ENCODE measurements at places on chromosomes 6 and 20.

DNA sequence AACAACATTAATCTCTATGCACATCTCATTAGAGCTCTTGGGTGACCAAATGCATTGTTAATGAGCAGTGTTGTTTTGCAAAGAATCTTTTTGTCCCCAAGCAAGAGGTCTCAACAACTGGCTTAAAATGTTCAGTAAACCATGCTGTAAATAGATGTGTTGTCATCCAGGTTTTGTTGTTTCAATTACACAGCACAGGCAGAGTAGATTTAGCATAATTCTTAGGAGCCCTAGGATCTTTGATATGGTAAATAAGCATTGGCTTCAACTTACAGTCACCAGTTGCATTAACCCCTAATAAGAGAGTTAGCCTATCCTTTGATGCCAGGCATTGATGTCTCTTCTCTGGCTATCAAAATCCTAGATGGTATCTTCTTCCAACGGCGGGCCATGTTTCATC lies 23.3 kb downstream of the NUP153 start:
- DNase-seq: no peak

DNA sequence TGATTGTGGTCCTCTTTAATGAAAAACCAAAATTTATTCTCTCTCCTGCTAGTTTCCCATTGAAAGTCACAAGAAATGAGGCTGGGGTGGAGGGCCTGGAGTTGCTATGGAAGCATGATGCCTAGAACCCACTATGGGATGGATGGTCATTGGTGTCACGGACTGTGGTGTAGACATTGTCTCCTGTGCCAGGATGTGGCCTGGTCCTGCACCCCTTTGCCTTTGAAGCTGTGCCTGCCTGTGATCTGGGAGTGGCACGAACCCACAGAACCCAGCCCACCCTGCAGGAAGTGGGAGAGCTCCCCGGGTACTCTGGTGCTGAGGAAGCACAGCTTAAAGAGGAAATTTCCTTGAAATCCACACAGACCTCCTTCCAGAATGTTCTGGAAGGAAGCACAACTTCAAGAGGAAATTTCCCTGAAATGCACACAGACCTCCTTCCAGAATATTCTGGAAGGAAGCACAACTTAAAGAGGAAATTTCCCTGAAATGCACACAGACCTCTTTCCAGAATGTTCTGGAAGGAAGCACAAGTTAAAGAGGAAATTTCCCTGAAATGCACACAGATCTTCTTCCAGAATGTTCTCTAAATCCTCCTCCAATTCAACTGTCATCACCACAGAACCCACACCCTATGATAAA lies 105.6 kb downstream of the CDH26 start:
- DNase-seq: no peak

DNA sequence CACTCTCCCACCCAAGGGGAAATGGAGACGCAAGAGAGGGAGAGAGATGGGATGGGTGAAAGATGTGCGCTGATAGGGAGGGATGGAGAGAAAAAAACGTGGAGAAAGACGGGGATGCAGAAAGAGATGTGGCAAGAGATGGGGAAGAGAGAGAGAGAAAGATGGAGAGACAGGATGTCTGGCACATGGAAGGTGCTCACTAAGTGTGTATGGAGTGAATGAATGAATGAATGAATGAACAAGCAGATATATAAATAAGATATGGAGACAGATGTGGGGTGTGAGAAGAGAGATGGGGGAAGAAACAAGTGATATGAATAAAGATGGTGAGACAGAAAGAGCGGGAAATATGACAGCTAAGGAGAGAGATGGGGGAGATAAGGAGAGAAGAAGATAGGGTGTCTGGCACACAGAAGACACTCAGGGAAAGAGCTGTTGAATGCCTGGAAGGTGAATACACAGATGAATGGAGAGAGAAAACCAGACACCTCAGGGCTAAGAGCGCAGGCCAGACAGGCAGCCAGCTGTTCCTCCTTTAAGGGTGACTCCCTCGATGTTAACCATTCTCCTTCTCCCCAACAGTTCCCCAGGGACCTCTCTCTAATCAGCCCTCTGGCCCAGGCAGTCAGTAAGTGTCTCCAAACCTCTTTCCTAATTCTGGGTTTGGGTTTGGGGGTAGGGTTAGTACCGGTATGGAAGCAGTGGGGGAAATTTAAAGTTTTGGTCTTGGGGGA lies 754 bp downstream of the TNF start:
- no peak for DNase-seq

DNA sequence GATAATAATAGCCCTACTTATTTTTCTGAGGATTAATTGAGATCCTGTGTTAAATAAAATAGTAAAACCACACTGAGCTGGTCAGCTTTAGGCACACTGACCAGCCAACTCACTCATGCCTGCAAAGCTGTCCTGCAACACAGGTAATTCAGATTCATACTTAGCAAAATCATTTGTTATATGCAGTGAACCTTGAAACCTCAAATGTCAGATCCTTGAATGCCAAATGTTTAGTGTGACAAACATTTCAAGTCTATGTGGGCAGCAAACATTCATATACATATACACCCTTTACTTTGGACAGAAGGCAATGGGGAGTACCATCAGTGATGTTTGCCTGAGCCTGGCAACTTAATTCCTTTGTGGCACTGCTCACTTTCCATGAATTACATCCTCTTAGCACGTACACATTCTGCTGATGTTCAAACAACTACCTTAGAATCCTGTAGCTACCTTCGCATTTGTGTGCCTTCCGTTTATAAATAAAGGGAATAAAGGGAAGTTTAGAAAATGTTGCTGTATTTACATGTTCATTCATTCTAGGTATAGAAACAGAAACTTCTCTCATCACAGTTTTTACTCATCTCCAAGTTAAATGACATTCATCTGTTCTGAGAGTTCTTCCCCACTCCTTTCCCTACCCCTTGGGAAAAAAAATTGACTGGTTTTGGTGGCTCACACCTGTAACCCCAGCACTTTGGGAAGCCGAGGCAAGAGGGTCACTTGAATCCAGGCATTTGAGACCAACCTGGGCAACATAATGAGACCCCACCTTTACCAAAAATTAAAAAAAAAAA lies 140.8 kb downstream of the ZFAND3 start:
- no peak for DNase-seq

- no peak for DNase-seq
Measured at GRCh38 chr20:32903666-32904175, 45.0 kb downstream of the EFCAB8 start.

DNA sequence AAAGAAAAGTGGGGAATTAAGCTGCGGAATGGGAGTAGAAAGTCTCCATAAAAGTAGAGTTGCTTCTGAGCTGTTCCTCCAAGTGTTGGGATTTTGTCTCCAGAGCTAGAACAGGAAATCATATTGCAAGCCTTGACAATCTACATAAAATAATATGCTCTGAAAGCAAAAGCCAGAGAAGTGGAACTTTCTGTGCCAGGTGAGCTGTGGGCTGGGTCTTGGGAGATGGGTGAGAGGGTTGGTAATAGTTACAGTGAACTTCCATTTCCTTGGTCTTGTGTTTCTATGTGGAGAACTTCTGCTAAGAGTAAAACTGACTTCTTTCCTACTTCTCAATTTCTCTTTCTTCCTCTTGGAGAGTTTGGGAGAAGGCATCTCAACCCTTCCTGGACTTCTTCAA lies 6.3 kb upstream of the HMGN4 start:
- DNase-seq: no peak

Measured in stimulated activated CD4-positive, alpha-beta T cell treated with anti-CD3 and anti-CD28 coated beads, TNF-alpha, amount 100 ng/mL, for 1 hour (primary cell).